ENCODE measurements at places on chromosomes 12 and 14. TPM values are rescaled to one million over a fixed set of nuclear protein-coding genes. Genes with fewer than 3 reads are reported as not detected.

DNA sequence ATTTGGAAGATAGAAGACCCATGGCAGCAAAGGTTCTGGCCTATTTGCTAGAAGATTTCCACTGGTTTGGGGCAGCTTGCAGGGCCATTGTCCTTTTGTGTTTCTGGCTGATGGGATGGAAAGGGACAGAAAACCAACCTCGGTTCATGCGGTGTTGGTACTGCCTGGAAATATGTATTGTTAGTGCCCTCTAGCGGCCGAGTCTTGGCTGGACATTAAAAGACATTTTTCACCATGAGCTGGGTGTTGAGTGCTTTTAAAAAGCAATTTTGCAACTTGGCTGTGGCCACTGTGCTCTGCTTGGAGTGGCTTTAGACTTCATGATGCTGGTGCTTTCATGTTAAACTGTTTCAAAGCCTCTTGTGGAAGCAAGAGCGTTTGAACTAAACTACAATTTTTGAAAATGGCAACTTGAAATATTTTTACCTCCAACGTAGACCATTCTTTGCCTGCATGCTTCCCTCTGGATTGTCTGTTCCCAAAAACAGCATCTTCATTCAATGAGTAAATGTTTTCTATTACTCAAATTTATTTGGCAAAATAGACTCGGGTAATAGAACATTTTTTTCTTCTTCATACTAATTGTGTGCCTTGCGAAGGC lies 102.7 kb upstream of the TBX5 start:
- DNase-seq, result peak; percentile 82

Gene NPFF
- 0.91 TPM for polyA plus RNA-seq

Gene ASCL1
- not detected for polyA plus RNA-seq

DNA sequence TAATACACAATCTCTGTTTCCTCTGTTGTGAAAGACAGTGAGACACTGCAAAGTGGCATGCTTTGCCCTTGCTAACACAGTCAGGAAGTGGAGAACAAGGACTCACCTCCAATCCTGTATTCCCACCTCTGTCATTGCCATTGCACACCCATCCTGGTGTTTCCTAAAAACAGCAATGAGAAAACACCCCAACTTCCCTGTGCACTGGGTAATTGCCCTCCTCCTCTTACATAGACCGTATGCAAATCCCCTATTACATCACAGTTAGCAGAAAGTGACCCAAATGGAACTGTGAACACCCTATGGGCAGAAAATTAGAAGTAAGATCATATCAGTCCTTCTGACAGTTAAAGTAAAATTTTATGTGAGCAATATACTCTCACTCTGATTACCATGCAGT lies 355.5 kb downstream of the BCL11B start:
- DNase-seq, result no peak

- DNase-seq, result peak; percentile 33
These were observed 16.8 kb upstream of the ITPK1 start for GRCh38 chr14:93132472-93133065.

DNA sequence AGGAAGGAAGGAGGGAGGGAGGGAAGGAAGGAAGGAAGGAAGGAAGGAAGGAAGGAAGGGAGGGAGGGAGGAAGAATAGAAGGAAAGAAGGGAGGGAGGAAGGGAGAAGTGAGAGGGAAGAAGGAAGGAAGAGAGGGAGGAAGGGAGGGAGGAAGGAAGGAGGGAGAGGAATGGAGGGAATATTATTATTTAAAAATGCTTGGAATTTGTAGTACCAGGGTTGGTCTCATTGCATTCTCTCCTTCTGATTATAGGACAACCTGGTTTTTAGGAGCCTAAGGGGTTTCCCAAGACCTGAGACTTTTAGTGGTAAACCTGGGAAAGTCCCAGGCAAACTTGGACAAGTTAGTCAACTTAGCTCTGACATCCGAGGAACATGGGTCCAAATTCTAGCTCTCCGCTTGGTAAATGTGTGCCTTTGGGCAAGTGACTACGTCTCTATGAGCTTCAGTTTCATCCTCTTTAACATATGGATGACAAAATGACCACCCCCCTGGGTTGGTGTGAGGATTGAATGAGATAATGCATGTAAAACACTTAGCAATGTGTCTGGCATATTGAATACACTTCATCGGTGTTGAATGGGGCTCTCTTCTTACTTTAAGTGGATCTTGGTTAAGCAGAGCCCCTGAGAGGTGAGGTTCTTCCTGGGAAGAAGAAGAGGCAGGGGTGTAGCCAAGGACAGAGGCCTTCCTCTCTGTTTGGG lies 690.7 kb upstream of the TBX3 start:
- DNase-seq, result no peak

DNA sequence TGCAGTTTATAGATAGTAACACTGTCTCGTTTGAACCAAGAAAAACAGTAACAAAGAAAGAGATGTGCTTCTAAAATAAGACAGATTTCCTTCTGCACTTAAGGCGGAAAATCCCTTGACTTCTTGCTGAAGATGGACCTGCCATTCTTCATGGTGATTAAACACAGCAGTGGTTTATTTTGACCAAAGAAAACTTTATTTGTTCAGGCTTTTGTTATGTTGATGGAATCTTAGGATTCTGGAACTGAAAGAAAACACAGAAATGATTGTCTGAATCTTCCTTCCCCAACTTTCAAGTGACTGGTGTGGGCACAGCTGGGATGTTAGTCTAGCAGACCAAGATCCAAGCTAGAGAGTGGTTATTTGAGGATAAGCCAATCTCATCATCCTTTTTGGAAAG lies 72.2 kb downstream of the DACT1 start:
- DNase-seq, result no peak

DNA sequence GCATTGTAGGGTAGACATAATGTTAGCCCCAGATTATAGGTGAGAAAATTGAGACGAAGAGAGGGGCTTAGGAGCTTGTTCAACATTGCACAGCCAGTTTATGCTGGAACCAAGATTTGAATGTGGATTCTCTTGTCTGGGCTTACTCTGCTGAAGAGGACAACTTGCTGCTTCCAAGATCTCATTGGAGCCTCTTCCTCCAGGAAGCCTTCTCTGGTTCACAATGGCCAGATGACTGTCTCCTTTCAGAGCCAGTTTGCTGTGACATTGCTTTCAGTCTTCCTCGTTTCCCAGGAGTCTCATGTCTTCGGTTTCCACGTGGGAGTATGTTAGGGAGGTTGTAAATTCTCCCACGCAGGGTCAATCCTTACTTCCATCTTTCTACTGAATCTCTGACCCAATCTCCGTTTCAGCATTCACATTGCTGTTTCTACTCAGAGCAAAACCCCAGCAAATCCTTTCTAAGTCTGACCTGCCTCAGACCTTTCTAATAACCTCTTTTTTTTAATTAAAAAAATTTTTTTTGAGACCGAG lies 62.2 kb upstream of the LHX5 start:
- no peak for DNase-seq

Gene ADAM21
- 0.26 TPM for polyA plus RNA-seq

- DNase-seq, result peak; percentile 16
These were observed 76.2 kb downstream of the PDZRN4 start for GRCh38 chr12:41264281-41264680.

Gene HOTAIR
- polyA plus RNA-seq, result 3.2 TPM

Data from muscle of leg (tissue), 16 donors.